Ascending aorta (tissue), 2 donors: ENCODE measurements at places on chromosomes 2 and 18. TPM values are rescaled to one million over a fixed set of nuclear protein-coding genes. Genes with fewer than 3 reads are reported as not detected.

Gene CXCR2
- total RNA-seq, result not detected

Gene MC5R
- total RNA-seq, result not detected

Gene M1AP
- total RNA-seq, result not detected

Gene RESP18
- not detected for total RNA-seq

Gene CYP27C1
- not detected for total RNA-seq

Gene RHOB
- 3,143 TPM for total RNA-seq

Gene UGT1A1
- total RNA-seq, result not detected

Gene LRATD1
- 5.7 TPM for total RNA-seq

Gene CIB4
- total RNA-seq, result not detected

Gene LOXHD1
- not detected for total RNA-seq
